ENCODE measurements at places on chromosomes 5 and 9. TPM values are rescaled to one million over a fixed set of nuclear protein-coding genes. Genes with fewer than 3 reads are reported as not detected.

SPINK7 gene
- total RNA-seq = not detected

FBP1 gene
- not detected for total RNA-seq

CSF1R gene
- total RNA-seq = 0.05 TPM

SCAI gene
- 0.78 TPM for total RNA-seq

PCDHGA10 gene
- total RNA-seq = 0.03 TPM

IRGM gene
- total RNA-seq = 0.17 TPM

CDH9 gene
- total RNA-seq = not detected

PDZD2 gene
- total RNA-seq = 0.21 TPM

IFNA21 gene
- total RNA-seq = not detected

C7 gene
- not detected for total RNA-seq

TMEM252 gene
- total RNA-seq = not detected

BTNL3 gene
- not detected for total RNA-seq

COL23A1 gene
- not detected for total RNA-seq

CEL gene
- total RNA-seq = 0.38 TPM

GFI1B gene
- total RNA-seq = 0.15 TPM

OGN gene
- total RNA-seq = not detected

SCGB3A2 gene
- not detected for total RNA-seq

OSMR gene
- total RNA-seq = 85.6 TPM

BNC2 gene
- total RNA-seq = 4.7 TPM

WDR38 gene
- total RNA-seq = not detected
